Osteoblast (primary cell): ENCODE measurements at places on chromosomes 4 and X. TPM values are rescaled to one million over a fixed set of nuclear protein-coding genes. Genes with fewer than 3 reads are reported as not detected.

DNA sequence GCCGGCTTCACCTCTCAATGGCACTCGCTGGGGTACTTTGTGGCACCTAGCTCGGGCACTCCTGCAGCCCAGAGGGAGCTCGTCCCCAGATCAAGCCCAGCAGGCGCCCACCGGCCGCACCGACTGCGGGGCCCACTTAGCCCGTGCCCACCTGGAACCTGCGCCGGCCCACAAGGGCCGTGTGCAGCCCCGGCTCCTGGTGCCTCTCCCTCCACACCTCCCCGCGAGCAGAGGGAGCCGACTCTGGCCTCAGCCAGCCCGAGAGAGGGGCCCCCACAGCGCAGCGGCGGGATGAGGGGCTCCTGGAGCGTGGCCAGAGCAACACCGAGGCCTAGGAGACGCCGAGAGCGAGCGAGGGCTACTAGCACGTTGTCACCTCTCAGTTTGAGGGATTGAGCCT is 82.1 kb upstream of the SHISA3 start:
- DNase-seq = no peak

DNA sequence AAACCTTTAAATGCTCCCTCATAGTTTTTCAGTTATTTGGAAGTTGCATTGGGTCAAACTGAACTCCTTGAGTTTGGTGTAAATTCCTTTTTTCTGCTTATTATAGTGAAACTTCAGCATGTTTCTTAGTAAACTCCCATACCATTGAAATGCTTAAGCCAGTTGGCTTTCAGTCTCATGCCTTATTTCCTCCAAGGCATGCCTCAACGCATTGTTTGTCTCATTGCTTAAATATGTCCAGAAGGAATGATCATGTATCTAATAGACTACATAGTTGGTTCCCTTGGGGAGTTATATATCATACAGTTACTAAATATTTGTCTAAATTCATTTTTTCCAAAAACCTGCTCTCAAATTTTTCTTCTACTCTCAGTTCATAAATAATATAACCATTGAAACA is 114.0 kb downstream of the STOX2 start:
- no peak for DNase-seq

DNA sequence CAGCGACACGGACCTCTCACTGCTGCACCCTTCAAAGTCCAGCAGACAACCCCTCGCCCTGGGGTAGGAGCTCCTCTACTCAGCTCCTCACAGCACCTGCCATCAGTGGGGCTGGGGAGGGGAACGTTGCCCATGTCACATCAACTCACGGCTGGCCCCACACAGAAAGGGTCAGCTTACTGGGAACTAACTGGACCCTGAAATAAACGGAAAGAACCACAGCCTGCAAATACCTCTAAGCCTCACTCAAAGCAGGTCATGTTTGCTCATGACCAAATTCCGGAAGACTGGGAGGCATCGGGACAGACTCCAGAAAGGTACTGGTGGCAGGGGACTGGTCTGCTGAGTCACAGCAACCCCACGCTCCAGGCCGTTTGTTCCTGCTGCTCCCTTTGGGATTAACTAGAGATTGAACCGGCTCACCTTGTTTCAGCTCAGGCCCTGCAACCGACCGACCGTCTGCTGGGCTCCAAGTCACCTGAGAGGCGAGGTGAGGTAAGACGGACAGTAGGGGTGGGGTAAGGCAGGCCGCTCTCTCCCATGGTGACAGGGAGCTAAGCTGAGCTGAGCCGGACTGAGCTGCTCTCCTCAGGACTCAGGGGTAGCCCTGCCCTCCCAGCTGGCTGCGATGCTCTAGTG is 5.6 kb downstream of the G6PD start:
- peak; percentile 75 for DNase-seq

DNA sequence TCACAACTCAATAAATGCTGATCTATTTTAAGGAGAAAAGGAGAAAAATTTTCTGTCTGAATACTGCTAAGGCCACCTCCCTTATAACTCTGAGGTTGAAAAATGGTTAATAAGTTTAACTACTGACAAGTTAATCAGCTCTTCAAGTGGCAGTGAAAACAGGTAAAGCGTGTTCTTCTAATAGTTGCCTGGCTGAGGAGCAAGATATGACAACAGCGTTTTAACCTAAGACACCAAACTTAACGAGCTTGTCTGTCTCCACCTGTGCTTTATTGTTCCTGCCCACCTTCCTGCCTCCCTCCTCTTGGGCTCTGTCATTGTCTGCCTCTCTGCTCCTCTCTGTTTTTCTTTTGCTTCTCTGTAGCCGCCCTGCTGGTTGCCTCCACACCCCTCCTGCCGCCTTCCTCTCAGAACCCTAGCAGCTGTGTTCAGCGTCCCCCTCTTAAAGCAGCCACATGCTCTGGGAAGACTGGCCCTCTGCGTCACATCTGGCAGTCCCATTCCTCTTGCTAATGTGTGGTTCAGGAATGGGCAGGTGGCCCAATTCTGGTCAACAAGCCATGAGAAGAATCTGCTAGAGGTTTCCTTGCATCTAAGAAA is 4.3 kb upstream of the TSPAN5 start:
- no peak for DNase-seq

The ZNF275 gene
- total RNA-seq = 11.2 and 12.1 TPM in 2 replicates
